ENCODE measurements at places on chromosomes 4 and X.

DNA sequence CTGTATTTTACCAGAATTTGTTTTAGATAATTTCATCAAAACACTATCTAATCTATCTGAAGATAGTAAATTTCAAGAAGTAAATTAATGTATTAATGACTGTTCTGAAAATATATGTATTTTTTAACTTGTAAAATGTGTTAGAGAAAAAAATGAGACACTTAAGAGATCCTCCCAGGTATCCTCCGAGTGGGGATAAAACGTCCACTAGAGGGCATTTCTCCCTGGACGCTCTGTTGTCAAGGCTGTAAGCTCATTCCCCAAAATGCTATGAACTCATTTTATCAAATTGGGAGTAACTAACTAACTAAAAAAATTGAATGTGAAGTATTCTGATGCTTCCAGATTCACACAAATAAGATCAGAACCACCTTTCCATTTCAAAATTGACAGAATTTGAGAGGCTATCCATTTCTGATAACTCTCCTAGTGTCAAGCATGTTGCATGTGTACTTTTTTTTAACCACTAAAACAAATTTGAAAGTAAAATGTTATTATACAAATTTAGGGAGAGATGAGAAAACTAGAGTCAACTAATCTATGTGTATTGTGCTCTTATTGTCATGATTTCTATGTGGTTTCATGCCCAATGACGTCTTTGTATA lies 337.3 kb upstream of the HS3ST1 start:
- DNase-seq: no peak

GRCh38 chr4:99722725-99723124 lies 65.1 kb upstream of the C4orf54 start:
- no peak for DNase-seq

DNA sequence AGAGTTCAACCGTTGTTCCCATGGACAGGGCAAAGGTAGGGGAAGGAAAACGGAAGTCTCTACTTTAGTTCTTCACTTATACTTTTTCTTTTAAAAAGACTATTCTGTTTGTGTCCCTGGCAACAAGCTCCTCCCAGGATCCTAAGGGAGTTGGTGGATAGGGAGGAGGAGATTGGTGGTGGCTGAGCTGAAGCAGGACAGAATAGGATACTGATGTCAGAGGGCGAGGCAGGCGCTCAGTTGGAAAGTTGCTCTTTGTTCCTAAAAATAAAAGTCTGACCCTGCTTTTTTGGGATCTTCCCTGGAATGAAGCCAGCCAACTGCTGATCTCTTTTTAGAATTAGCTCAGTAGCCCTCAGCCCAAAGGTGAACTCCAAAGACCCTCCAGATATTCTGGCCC lies 104.7 kb downstream of the MGST2 start:
- DNase-seq: no peak

DNA sequence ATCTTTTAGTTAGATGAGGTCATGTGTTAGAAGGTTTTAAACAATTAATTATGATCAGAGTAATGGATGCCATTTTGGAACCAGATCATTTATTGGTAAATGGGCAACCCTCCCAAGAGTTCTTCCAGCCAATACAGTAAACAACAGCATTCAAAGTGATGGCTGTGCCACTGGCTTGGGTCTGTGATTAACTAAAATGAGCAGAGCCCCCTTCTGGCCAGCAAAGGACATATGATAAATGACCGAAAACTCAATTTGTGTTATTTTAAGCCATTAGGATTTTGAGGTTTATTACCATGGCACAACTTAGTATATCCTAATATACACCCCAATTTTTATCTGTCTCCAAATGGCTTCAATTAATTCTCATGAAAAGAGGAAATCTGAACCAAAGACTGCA lies 90.8 kb upstream of the NPFFR2 start:
- no peak for DNase-seq

GRCh38 chr4:39134683-39135306 lies 47.5 kb upstream of the WDR19 start:
- DNase-seq: no peak

GRCh38 chr4:26131711-26132110 lies 189.1 kb upstream of the RBPJ start:
- DNase-seq: peak; percentile 57

- DNase-seq: no peak
These were observed 107.8 kb downstream of the TNIP2 start for GRCh38 chr4:2648159-2648814.

DNA sequence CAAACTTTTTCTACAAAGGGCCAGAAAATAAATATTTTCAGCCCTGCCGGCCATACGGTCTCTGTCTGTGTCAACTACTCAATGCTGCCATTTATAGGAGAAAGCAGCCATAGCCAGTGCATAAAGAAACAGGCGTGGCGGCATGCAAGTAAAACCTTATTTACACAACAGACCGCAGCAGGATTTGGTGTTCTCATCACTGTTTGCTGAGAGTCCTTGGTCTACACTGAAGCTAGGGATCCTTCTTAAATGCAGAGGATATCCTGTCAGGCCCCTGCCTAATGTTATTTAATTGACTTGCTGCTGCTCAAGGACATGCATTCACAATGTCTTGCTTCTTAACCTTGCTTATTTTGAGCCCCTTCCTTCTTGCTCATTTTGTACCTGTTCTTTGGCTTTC lies 54.7 kb downstream of the CPE start:
- DNase-seq: no peak

DNA sequence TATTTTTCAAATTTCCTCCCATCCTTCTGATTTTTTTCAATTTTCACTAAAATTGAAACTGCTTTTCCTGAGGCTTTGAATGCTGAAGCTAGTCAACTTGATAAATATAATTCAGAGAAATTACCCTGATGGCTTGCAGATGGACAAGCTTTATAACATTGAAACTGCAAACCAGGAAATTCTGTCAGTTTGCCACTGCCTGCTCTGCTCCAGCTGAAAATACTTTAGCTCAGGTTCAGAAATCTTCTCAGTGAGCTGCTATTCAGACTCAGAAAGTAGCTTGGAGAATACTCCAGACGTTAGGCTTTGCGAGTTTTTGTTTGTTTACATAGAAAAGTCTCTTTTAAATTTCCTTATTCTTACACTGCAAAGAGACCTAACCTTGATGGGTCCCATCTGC lies 1574.7 kb downstream of the STIM2 start:
- no peak for DNase-seq

GRCh38 chr4:138452826-138453225 lies 210.7 kb upstream of the SLC7A11 start:
- DNase-seq: no peak

- DNase-seq: no peak
These were observed 240.5 kb upstream of the TEX13A start for GRCh38 chrX:105461016-105461415.

DNA sequence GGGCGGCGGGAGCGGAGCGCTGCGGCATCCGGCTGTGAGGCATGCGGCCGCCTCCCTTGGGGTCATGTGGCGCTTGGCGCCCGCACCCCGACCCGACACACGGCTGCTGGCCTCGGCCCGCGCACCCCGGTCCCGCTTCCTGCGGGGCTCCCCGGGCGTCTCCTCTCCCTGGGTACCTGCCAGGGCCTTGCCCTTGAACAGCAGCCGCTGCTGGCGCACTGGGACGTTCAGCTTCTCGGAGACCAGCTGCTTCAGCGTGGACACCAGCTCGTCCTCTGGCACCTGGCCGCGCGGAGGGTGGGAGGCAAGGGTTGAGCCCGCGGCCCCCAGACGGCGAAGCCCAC lies 391 bp downstream of the UBL4A start:
- peak; percentile 35 for DNase-seq

DNA sequence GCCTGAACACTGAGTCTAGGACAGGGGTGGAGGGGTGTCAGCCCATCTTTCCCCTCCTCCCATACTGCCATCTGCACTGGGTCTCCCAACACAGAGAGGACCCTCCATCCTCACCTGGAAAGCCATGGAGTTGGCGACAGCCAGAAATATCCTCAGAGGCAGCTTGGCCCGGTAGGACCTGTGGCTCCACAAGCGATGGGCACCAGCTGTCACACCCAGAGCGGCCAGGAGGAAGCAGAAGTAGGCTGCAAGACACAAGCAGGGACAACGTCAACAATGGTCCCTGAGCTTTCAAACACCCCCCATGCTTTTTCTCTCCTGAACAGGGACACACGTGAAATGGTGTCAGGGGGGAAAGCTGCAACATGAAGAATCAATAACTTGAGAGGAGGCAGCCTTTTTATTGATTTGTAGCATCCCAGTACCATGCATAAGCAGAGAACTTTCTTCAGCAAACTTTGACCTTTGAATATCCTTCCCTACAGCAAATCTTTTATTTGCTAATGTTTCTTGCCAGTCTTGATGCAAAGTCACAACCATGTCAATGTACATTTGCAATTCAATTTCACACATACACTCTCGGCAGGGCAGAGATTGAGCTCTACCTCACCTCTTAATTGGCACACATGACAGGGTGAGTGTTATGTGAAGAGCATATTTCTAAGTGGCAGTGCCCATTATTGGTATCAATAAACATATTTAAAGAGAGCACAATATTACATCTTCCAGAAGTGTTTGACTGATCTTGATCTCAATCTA lies 93.2 kb downstream of the SCD5 start:
- no peak for DNase-seq

DNA sequence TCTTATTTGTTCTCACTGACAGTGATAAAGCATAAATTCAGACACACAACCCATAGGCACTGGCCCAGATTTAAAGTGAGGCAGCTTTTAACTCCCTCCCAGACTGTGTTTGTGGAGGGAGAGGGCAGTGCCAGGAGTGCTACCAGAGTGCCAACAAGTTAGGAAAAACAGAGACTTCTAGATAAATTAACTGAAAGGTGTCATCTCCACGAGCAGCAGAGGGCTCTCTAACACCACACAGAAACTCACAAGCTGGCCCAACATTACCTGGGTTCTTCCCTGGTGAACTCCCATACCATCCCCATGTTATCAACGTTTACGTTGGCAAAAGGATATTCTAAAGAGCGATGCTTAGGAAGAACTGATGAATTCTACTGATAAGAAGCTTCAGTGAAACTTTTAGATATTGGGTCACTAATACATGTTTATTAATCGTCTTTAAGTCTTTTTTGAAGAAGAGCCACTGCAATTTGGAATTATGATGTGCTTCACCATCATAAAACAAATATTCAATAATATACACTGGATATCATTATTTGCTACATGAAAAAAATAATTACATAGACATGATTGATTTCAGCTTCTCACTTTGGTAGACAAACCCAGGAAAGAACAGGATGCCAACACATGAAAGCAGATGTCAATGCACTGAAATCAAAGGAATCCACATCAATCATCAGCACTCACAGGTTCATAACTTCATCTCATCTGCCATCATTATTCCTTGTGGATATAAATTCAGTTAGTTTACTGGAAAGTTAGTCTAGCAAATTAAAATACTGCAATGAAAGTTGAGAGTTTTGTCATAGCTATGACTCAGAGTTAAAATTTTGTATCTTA lies 121.2 kb upstream of the NAP1L5 start:
- DNase-seq: peak; percentile 22

- DNase-seq: no peak
These were observed 37.8 kb downstream of the TBC1D9 start for GRCh38 chr4:140718241-140718952.

- DNase-seq: no peak
These were observed 39.2 kb downstream of the SEL1L3 start for GRCh38 chr4:25823632-25824031.

DNA sequence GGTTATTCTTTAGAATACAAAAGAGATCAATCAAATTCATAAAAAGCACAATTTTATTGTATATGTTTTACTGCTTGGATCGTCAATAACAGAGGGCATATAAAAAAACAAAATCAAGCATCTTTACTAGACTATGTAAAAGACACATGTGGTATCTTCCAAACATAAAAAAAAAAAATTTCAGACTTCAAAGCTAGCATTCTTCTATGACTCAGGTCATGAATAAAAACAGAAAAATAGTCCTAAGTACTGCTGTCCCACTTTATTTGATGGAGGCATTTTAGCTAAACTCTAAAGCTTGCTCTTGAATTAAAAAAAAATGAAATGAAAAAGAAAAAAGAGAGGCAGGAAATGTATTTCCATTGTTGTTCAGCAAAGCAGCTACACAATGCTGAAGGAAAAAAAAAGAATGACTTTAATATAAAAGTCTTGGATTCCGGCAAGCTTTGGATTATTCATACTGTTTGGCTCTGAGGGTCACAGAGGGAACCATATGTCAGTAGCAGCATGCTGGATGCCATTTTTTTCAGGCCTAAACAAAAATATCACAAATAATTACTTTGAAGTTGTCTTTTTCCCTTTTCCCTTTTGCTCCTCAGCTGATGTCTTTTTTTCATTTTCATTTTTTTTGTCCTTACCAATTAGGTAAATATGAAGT lies 249.1 kb upstream of the DIAPH2 start:
- DNase-seq: no peak

DNA sequence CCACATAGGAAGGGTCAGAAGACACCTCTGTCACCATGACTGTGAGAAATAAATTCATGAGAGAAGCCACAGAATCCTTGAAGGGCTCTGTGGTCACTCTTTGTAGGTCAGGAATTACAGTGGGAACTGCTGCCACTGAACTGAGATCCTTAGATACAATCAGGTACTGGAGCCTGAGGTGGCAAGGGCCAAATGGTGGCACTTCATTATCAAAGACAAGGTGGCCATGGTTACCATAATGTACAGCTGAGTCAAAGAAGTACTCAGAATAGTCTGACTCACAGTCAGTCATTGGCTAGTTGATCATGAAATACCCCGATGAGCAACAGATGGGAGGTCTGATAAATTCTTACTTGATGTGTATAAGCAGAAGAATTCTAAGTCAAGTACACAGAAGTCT lies 131.9 kb downstream of the RTL3 start:
- peak; percentile 9 for DNase-seq

DNA sequence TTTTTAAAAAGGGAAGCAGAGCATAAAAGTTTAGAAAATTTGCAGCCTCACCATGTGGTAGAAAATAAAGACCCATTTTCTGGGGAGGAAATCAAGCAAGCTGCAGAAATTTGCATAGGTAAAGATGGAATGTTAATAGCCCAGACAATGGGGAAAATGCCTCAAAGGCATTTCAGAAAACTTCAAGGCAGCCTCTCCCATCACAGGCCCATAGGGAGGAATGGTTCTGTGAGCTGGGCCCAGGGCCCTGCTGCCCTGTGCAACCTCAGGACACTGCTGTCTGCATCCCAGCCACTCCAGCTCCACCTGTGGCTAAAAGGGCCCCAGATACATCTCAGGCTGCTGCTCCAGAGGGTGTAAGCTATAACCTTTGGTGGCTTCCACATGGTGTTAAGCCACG lies 137.9 kb downstream of the INPP4B start:
- DNase-seq: no peak

GRCh38 chrX:31499109-31499508 lies 427.3 kb upstream of the FTHL17 start:
- no peak for DNase-seq
